NCI-H524 (cell line): ENCODE measurements at places on chromosomes 2 and 18.
A peak's percentile ranks its signal among the peaks of the same experiment; 100 is the strongest.

DNA sequence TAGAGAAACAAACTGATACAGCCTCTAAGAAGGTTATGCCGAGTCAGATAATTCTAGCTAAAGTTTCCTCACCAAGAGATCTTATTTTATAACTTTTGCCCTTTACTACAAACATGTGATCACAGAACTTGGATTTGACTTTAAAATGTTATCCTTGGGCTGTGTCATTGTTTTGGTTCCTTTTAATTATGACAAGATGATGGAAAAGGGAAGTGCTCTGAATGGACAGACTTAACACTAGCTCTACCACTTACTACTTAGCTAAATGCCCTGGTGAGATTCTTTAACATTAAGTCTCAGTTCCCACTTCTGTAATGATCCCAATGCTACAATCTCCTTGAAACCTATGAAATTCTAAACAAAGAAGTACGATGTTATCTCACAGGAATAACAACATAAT, 69.9 kb downstream of the RTTN start:
- no peak for DNase-seq

DNA sequence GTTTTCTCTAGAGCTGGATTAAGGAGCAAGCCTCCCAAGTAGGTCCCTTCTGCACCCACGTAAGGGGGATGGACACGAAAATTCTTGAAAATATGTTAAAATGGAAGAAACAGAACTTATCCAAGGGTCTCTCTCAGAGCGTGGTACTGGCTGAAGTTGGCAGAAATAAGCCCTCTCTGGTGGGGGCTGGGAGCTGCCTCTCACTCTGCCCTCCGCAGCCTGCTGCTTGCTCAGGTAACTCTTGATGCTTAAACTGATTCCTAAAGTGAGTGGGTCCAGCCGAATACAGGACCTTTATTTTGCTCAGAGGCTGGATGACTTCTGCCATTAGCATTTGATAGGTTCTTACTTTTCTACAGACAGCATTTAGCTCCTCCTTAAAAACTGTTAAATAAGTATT, 78.1 kb downstream of the SPHKAP start:
- no peak for DNase-seq

DNA sequence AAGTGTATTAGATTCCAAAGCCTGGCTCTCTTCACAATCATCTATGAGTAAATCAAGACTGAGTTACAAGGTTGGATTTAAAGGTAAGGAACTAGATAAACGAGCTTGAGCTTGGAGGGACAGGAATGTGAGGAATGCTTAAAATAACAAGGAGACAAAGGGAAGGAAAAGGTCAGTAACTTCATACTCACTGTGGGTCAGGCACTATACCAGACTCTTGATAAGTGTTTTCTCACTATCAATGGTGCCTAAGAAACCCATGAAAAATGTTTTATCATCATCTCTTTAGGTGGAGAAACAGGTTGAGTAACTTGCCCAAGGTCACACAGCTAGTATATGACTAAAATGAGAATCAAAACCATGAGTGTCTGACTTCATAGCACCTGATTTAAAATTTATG, 212.1 kb downstream of the CDH2 start:
- DNase-seq = no peak

DNA sequence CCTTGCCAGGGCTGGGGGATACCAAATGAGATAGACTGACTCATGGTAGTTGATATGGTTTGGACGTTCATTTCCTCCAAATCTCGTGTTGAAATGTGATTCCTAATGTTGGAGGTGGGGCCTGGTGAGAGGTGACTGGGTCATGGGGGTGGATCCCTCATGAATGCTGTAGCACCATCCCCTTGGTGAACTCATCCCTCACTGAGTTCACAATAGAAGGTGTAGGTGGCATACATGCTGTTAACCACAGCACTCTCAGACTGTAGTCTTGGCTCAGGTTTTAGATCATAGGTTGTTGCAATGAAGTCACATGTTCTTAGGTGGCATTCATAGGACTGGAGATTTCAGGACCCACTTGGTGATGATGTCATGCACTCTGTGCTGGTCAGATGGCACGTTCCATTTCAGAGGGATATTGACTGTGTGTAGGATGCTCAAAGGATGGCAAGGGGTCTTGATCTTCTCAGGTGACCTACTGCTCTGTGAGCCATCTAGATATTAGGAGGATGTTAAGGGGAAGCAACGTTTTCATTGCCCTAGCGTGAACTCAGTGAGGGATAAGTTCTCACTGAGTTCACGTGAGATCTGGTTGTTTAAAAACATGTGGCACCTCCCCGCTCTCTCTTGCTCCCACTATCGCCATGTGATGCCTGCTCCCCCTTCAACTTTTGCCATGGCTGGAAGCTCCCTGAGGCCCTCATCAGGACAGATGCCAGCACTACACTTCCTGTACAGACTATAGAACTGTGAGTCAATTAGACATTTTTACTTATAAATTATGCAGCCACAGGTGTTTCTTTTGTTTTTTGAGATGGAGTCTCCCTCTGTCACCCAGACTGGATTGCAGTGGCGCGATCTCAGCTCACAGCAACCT, 73.8 kb upstream of the ACAA2 start:
- peak; percentile 12 for DNase-seq

GRCh38 chr2:71460595-71461303, 7.4 kb downstream of the DYSF start:
- DNase-seq = no peak

DNA sequence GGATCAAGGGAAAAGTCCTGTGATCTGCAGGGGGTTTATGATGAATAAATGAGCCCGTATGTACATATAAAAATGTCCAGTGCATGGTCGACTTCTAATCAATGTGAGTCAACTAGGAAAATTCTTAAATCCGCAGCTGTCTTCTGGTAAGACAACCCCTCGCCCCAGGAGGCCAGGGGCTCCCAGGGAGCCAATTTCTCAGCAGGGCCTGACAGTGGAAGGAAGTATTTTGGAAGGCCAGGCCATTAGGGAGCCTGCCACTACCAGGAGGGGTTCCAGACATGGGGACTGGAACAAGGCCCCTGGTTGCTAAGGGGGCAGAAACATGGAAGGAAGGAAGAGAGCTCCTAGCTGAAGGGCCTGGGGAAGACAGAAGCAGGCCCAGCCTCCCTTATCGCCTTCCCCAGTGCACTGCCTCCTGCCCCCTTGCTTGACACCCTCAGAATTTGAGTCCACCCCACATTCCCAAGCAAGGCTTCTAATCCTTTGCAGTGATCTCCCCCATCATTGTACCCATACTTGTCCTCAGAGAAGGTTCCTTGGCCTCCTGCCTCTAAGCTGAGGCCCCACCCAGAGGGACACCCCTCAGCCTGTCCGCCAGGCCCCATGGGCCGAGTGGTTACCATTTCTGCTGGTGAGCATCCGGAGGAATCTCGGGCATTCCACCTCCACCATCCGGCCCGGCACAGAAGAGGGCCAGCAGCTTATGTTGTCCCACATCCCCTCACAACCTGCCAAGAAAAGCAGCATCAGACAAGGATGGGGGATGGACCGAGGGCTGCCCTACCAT, 45.9 kb downstream of the SCTR start:
- no peak for DNase-seq

DNA sequence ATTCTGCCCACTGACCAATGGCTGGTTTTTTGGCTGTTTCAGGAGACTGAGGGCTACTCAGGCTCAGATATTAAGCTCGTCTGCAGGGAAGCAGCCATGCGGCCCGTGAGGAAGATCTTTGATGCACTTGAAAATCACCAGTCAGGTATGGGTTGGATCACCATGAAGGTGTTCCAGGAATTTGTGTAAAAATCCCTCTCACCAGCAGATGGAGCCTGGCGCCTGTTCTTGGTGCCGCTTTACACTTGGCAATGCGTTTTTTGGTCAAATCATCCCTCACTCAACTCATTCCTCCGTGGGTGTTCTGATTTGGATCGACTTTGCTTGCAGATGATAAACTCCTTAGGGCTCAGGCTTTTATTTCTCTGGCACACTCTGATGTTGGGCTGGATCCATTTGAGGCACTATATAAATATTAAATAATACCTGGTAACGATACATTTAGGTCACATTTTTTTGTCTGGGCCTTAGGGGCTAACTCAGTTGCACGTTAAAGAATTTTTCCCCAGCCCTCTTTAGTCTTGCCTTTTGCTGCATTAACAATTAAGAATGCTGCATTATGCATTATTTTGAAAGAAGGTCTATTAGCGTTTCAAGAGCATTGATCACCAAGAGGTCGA, 50.0 kb downstream of the HDHD2 start:
- peak; percentile 10 for DNase-seq

GRCh38 chr2:15874854-15875804, 65.2 kb upstream of the MYCN start:
- no peak for DNase-seq

GRCh38 chr2:230823264-230823964, 41.3 kb upstream of the ITM2C start:
- no peak for DNase-seq

DNA sequence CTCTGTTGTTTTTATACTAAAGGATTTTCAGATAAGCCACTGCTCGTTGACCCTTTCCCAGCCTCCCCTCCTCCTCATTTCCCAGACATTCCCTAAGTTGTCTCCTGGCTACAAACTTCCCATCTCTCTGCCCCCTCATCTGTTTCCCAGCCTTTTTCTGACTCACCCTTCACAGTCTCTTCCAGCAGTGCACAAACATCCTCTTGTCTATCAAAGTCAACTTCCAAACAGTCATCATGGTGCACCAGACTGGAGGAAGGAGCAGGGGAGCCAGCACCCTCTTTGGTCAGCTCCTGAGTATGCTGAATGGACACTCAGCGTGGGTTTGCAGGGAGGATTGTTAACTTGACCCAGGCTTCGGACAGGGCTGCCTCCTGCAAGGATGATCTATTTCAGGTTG, 26.6 kb upstream of the SPRED2 start:
- no peak for DNase-seq

DNA sequence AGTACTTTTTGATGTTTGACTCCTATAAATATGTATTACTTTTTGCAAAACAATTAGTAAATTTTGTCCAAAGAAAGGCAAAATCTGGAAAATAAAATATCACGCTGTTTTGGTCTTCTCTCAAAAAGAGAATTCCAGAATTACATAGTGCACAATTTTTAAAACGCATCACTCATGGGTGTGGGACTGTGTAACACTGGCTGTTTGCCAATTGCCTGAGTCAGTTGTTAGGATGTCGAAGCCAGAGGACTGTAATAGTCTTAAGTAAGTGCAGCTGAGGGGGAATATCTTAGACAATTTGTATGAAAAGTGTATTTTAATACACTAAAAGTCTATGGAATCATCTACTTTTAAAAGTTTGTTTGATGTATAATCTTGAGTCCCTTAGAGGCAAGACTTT, 24.1 kb upstream of the EPHA4 start:
- DNase-seq = no peak

GRCh38 chr2:197072533-197072932, 146.0 kb upstream of the PGAP1 start:
- DNase-seq = no peak

- peak; percentile 34 for DNase-seq
Measured at GRCh38 chr18:62372156-62372555, 47.0 kb downstream of the TNFRSF11A start.

DNA sequence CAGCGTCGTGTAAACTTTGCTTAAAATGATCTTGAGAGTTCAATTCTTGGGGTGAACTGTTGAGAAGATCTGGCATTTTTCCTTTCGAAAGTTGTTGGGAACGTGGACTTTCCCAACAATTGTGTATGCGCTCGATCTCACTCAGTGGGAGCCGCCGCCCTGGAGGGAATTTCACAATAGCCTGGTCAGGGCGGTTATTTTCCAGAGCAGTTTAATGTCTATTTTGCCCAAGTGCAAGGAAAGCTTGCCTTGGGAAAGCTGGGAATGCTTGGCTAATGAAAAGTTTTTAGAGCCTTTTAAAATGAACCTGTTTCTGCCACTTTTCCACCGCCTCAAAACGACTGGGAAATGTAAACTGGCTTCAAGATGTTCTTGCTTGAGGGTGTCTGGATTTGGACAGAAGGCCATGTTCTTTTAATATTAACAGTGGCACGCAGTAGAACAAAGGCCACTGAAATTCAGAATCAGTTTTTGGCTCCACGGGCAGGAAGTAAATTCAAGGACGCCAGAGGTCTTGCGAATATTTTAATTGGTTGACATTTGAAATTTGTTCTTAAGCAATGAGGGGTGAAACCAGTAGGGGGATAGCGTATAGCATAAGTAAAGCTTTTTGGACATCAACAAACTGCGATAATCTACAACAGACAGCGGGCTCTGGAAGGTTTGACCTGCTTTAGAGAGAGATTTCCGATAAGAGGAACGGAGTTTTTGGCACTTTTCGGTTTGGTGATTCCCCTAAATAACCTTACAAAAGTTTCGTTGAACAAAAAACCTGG, 1.2 kb downstream of the CFLAR start:
- DNase-seq = no peak

GRCh38 chr2:41127351-41127750, 675.5 kb upstream of the SLC8A1 start:
- peak; percentile 85 for DNase-seq

DNA sequence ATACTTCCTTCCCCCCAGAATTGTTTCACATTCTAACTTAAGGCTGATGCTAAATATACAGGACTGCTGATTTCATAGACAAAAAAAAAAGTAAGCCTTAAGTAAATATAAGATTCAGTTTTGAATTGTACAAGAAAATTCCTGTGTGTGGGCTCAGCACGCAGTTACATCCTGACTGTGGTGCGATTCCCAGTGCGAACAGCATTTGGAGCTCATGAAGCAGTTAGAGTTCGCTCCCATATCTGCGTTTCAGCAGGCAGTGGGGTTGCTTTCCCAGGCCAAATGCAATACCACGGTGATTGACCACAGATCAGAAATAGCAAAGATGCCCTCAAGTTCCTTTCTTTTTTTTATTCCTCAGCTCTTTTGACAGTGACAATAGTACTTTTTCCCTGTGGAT, 75.6 kb downstream of the SATB2 start:
- no peak for DNase-seq

DNA sequence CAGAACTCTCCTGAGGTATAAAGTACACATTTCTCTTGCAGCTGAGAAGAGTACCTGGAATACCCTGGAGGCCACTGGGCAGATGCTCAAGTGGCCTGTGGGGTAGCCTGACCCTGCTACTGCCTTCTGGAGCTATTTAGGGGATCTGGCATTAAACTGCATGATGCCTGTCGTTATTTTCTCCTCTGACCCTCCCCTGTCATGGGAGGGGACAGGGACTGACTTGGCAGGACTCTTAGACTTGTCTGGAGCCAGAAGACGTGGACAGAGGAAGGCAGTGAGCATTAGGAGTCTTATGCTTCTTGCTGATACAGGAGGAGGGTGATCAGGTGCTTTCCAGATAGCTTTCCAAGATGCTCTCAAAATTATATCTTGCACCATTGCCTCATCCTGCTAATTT, 24.8 kb downstream of the CNRIP1 start:
- DNase-seq = peak; percentile 31
